ENCODE measurements at places on chromosomes 3 and 15.

- DNase-seq = no peak
These were observed 6.3 kb downstream of the TIGIT start for GRCh38 chr3:114299941-114300624.

DNA sequence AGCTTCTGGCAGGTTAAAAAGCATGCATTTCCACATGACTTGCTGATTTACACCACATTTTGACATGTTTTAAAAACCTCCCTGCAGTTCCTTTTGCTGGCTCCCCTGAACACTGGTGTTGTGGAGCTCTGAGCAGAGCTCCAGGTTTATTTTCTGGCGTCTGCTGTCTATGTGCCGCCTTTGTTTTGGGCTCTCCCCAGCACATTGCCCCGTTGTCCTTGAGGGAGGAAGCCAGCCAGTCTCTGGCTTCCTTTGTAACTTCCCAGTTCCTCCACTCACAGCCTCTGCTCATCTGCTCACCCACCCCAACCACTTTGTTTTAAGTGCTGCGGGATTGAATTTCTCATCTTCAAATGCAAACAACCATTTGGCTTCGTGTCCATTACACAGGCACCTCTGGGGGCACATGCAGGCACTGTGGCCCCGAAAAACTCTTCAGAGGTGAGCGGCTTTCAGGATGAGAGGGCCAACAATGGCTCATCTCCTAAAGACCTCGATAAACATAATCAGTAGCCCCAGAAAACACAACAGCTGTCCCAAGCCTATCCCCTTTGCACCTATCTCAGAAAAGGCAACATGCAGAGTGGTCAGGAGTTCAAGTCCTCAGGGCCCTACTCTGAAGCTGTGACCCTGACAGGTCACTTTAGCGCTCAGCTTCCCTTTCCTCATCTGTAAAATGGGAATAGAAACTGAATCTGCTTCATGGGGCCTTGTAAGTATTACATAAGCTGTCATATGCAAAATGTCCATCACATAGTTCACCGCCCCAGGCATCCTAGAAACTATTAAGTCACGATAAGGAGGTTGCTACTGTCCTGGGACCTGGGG is 1.3 kb upstream of the MEF2A start:
- DNase-seq = no peak

- no peak for DNase-seq
These were observed 7.6 kb downstream of the EPHB3 start for GRCh38 chr3:184568924-184569829.

DNA sequence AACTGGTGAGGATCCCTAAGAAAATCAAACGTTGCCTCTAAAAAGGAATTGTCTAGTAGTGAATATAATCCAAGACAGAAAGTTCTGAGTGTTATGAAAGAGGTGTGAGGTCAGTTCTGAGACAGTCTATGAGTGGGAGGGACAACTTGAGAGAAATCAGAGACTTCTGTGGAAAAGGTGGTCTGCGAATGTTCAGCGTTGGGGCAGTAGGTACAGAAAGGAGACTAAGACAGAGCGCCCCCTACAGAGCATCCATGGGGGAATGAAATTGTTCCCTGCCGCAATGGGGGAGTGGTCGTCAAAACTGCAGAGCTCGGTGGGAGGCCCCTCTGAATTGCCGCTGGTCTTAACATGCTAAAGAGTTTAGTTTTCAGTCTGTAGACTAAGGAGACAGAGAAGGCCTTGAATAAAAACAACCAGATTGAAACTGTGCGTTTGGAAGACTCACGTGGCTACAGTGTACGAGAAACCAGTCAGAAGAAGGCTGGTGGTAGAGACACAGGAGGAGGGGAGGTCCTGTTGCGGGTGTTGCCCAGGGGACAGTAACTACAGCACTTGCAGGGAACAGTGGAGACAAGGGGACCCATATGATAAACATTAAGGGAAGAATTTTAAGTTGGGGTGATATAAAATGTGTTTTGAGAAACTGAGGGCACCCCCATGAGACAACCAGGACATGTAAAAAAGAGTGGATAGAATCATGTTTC is 6.9 kb downstream of the TNIK start:
- DNase-seq = no peak

DNA sequence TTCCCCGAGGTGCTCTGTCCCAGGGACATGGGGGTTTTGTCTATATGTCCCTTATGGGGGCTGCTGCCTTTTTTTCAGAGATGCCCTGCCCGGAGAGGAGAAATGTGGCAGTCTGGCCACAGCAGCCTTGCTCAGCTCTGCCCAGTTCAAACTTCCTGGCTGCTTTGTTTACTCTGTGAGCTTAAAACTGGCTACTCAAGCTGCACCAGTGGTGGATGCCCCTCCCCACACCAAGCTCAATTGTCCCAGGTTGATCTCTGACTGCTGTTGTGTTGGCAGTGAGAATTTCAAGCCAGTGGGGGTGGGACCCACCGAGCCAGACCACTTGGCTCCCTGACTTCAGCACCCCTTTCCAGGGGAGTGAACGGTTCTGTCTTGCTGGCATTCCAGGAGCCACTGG is 188.9 kb downstream of the STXBP5L start:
- no peak for DNase-seq

- DNase-seq = no peak
These were observed 104.3 kb upstream of the PLXNA1 start for GRCh38 chr3:126878664-126879063.

Measured in NCI-H1417 treated with DMSO at 0.1 percent for 48 hours (cell line).